ENCODE measurements at places on chromosomes 5 and 9.
A peak's percentile ranks its signal among the peaks of the same experiment; 100 is the strongest.

- DNase-seq: no peak
These were observed 51.9 kb downstream of the IPPK start for GRCh38 chr9:92617951-92618510.

DNA sequence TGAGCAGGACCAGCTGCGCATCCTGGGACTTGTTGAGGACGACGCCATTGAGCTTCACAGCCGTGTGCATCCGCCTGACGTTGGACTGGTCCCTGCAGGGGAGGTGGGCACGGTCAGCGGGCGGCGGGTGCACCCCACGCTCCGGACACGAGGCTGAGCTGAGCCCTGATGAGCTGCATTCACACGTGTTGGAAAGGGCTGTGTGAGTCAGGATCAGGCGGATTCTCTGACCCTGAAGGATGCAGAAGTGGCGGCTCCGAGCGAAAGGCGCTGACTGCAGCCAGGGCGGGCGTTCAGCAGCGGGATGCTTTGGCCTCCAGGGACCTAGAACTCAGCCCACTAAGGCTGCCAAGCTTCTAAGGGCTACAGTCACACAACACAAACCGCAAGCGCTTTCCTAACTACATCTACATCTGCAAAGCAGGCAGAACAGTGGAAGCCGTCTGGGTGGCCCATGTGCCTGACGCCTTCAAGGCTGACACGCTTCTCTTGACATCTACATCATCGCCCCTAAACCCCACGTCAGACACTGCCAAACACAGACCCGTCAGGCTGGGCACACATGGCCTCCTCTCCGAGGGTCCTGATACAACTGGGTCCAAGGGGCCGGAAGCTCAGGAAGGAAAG is 44.9 kb downstream of the NKD2 start:
- DNase-seq: no peak

DNA sequence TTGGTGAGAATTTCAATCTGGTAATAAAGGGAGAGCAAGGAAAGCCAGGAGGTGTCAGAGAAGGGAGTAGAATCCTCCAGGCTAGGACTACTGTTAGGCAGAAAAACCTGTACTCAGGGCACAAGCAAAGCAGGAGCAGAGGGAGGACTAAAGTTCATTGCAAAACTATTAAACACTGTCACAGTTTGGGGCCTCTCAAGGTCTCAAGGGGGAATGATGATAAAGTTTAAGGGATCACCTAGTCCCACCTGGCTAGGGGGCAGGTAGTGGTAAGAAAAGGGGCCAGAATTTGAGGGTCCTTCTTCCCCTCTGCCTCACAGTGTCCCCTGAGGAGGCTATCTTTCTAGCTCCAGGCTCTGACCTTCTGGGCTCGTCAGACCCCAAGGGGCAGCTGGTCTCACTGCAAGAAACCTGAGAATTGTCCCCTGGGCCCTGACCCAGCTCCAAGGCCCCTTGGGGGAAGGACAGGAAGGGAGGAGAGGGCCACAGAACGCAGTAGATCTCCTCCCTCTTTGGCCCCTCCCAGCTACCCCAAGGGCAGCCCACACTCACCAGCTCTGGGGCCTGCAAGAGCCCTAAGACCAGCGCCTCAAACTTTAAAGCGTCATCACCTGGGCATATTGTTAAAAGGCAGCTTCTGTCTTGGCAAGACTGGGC is 974 bp downstream of the CCDC69 start:
- DNase-seq: no peak

- no peak for DNase-seq
These were observed 29.9 kb downstream of the TENT4A start for GRCh38 chr5:6743161-6743560.

DNA sequence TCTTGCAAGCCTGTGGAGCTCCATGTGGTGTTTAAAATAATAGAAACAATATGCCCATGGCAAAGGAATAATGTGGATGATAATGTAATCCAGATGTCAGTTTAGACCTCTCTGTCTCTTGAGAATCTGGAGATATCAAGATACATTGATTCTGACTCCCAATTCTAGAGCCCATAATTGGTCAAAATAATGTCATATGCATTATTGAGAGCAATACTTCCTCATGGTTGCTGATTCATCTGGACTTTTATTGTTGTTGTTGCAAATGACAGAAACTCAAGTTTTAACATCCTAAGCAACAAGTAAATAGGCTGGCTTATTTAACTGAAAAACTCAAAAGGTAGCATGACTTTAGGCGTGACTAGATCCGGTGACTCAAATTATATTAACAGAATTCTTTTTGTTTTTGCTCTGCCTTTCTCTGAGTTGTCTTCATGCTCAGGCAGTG is 152.1 kb downstream of the PCSK1 start:
- no peak for DNase-seq

DNA sequence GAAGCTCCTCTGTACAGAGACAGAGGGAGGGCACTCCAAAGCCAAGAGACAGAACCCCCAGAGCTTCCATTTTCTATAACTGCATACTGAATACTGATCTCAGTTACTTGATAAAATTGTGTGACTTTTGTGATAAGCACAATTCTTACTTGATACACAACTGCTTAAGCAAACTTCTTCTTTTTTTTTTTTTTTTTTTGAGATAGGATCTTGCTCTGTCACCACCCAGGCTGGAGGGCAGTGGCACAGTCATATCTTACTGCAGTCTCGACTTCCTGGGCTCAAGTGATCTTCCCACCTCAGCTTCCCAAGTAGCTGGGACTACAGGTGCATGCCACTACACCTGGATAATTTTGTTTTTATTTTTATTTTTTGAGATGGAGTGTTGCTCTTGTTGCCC is 252.1 kb upstream of the ZNF608 start:
- DNase-seq: no peak

DNA sequence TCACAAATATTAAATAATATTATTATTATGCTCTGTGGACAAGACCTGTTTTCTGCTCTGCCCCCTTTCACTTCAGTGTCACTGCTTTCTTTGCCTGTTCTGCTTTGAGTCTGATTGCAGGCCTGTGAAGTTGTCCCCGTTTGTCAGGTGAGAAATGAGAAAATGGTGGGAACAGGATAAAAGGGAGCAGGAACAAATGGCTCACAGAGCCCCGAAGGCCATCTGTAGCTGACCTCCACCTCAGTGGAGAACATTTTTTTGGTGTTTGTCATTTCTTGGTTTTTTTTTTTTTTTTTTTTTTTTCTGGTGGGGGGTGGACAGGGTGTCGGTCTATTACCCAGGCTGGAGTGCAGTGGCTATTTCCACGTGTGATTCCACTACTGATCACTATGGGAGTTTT is 13.2 kb upstream of the S100Z start:
- DNase-seq: no peak

DNA sequence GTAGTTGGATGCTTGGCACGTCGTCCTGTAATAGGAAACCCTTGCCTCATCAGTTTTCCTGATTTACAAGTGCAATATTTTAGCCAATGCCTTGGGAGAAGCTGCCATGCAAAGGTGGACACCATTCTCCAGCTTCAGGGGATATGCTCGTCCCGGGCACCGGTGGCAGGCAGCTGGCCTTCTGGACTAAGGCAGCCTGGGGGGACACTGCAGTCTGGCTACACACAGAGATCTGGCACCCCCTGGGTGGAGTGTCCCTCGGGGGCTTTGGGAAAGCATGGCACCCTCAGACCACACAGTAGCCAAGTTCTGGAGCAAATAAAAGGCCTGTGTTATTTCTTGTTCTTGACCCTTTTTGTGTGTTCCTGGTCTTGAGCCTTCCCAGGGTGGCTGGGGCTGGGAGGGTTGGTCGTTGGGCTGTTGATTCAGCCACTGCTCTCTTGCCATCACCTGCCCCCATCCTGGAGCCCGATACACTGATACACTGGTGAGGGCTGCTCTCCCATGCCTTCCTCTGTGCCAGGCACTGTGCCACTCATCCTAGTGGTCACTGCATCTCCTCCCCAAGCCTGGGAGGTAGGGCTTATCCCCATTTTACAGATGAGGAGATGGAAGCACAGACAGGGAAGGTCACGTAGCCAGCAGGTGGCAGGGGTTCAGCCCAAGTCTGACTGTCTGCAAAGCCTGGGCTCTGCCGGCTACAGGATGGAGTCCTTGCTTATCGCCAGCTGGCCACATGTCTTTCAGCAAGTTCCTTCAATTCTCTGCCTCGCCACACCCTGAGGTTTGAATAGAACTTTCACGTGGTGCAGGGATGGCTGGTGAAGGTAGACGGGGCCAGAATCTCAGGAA is 134.1 kb downstream of the RGS3 start:
- DNase-seq: no peak

- DNase-seq: no peak
These were observed 1.0 kb downstream of the AQP3 start for GRCh38 chr9:33446240-33446945.

DNA sequence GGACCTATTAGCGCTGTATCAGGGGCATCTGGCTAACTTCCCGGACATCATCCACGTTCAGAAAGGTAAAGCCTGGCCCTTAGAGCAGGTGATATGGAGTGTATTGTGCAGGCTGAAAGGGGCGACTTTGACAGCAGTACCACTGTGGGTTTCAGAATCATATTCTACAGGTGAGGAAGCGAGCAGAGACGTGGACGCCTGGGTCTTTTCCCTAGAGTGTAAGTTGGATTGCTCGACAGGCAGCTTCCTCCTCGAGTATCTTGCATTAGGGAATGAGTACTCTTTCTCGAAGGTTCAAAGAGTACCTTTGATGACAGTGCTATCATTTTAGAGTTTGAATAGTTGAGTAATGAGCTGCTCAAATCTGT is 1.9 kb downstream of the SNX18 start:
- DNase-seq: no peak

- no peak for DNase-seq
These were observed 2054.2 kb downstream of the MAT2B start for GRCh38 chr5:165559645-165560044.

- no peak for DNase-seq
These were observed 182.3 kb downstream of the IRX2 start for GRCh38 chr5:2569176-2569575.

DNA sequence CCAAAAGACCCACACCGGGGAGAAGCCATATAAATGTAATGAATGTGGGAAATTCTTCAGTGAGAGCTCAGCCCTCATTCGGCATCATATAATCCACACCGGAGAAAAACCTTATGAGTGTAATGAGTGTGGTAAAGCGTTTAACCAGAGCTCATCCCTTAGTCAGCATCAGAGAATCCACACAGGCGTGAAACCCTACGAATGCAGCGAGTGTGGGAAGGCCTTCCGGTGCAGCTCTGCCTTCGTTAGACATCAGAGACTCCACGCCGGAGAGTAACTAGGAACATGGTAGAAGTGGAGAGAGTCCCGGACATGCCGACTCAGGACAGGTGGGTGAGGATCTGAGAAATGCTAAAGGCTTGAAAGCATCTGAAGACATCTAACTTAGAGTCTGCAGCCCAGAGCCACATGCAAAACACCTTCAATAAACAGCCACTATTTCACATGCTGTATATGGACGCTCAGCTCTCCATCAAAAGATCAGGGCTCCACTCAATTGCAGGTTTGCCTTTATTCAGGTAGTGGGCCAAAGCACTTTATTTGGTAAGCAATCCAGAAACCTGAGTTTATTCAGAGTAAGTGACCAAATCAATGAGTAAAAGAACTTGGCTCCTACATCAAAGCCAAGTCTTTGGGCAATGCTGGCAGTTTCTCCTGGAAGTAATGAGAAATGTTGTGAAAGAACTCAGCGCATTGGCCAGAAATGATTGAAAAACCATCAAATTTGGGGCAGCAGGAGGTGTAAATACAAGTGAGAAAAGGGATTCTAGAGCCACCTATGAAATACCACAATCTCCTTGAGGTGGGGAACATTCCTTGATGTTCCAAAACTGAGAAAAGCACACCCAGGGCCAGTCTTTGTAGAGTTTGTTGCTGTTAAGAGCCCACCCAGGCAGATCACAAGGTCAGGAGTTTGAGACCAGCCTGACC is 6.0 kb downstream of the RPL12 start:
- no peak for DNase-seq

GRCh38 chr9:37345038-37345437 is 77.5 kb upstream of the GRHPR start:
- DNase-seq: no peak

GRCh38 chr5:80211327-80211726 is 44.5 kb downstream of the SERINC5 start:
- no peak for DNase-seq

DNA sequence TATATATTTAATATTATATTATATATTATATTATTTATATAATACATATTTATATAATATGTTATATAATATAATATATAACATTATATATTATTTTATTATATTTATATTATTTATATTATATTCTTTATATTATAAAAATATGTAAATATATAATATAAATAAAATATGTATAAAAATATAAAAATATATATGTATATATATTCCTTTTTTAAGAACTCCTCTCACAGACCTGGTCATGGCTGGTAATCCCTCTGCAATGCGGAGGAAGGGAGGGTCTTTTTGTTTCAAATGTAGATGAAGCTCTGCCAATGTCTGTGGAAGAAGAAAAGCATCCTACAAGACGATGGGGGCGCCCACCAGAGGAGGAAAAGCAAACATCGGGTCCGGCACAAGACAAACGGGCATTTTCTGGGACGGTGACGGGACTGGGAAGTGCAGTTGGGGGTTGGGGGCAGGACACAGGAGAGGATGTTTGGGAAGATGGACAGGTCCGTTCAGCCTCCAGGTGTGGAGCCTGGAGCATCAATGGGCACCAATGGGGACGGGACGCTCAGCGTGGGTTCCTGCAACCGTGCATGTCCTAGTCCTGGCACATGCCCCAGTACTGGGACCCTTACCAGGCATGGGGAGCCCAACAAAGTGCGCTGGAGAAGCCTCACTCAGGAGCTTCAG is 194.0 kb downstream of the IRX1 start:
- DNase-seq: no peak

GRCh38 chr9:847505-847904 is 6.0 kb downstream of the DMRT1 start:
- DNase-seq: no peak

DNA sequence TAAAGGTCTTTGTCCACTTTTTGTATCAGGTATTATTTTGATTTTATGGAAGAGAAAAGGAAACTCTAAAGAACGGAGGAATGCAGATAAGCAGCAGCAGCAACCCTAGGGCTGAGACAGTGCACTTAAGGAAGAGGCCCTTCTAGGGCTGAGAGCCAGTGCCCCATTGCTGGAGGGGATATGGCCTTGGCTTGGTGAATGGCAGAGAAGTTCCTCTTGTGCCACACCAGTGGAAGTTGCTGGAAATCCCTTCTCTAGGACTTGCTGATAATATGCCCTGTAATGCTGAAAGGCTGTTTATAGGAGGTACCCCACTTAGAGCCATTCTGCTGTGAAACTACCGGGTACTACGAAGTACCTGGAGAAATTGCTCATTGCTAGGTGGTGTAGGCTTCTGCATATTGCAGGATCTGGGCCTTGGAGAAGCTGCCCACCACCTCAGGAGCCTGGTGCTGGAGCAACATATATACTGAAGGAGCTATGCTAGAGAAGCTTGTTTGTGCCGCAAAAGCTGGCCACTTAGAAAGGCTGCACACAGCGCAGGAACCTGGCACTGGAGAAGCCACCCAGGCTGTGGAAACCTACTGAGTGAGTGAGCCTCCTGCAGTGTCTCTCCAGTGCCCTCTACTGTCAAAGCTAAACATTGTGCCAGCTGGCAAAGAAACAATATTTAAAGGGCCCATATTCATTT is 9.6 kb upstream of the UBTD2 start:
- DNase-seq: peak; percentile 72

- no peak for DNase-seq
These were observed 57.8 kb upstream of the LHFPL2 start for GRCh38 chr5:78706381-78706780.

GRCh38 chr5:83433891-83434290 is 37.7 kb upstream of the VCAN start:
- DNase-seq: peak; percentile 9

Data from AG08396 (cell line).